GM12878 (cell line): ENCODE measurements at places on chromosomes 16 and 17.

GRCh38 chr17:56172517-56172982 lies 19.3 kb downstream of the ANKFN1 start:
- no peak for DNase-seq

DNA sequence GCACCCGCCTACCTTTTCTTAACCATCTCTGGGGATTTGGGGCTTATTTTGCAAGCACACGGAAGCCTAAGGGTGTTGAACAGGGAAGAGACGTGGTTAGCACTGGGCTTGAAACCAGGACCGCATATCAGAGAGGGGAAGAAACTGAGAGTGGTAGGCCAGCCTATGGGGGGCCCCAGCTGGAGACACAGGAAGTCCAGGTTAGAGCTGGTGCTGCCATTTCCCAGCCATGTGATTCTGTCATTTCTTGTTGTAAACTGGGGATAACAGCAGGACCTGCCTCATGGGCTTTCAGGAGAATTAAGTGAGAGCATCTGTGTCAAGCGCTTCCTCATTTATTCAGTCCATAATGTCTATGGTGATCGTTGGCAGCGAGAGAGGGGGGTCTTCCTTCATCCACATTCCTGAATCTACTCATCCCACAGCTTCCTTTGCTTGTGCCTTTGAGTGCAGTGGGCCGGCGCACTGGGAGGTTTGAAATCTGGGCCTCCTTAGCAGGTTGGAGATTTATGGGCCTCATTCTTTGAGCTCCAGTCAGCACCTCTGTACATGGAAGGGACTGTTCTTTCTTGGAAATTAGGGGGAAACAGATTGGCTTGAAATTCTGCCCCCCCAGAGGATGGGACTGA lies 20.1 kb downstream of the NKD1 start:
- DNase-seq, result no peak

DNA sequence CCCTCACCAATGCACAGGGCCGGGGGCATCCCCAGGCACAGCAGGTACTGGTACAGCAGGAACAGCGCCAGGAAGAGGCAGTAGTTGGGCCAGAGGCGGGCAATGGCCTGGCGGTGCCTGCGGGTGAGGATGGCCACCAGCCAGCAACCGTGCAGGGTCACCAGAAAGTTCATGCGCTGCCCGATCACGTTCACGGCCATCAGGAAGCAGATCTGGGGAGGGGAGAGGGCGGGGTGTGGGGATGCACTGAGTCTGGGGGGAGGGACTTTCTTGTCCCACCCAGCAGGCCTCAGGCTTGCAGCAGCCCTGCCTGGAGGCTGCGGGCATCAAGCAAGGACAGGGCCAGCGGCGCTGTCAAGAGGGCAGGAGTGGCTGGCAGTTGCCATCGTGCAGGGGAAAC lies 25.4 kb downstream of the CTU2 start:
- DNase-seq, result no peak

DNA sequence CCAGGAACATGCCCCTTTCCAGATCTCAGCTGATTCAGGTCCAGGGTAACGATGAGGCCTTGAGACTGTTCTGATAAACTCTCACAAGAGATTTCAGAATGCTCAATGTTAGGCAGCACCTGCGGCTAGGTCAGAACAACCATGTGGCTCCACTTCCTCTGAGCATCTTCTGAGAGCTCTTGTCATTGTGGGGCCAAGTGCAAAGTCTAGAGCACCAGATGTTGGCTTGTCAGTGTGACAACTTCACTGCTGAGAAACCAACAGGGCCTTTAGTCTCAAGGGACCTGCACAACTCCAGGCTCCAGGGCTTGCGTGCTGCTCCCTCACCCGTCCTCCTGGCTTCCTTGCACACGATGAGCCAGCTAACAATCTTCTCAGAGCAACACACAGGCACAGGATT lies 29.0 kb downstream of the FCSK start:
- peak; percentile 59 for DNase-seq
